Epithelial cell of esophagus (primary cell): ENCODE measurements at places on chromosomes 12 and 14.

DNA sequence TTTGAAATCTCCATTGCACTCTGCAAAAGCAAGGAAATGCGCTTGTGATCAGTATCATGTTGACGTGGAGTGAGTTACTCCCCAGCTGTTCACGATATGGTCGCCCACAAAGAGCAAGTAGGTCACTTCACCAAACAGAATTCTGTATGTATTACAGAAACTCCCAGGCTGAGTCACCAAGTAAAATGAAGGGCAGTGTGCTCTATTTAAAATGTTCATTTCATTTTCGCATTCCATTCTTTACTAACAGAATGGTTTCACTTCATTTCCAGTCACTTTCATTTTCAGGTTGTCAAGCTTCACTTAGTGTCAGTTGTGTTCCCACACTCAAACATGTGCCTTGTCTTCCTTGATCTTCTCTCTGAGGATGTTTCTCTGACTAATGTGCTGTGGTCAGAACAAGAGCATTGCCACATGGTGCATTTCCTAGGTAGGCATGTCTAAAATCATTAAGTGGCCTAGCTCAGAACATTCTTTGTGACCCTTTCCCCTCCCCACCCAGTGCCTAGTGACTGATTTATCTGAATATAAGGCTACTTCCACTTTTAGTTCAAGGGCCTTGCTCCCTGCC, 391.2 kb downstream of the RAD51B start:
- peak; percentile 81 for DNase-seq

GRCh38 chr14:36976571-36977023, 195.8 kb downstream of the SLC25A21 start:
- peak; percentile 81 for DNase-seq

GRCh38 chr12:88994537-88994936, 357.8 kb downstream of the DUSP6 start:
- DNase-seq, result no peak

DNA sequence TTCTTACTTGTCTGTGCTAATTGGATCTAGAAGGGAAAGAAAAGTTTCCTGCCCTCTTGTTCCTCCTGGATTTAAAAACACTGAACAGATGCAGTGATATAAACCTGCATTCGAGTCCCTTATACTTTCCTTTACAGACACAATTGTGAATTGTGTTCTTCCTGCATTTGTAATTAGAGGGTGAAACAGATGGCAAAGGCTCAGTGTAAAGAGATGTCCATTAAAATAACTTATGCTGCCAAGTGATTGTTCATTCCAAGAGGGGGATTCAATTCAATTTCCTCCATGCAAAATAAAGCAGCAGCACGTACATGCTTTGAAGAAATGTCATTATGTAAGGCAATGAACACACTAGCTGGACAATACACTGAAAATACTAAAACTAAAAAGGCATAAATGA, 248.3 kb upstream of the LRIG3 start:
- DNase-seq, result no peak

- DNase-seq, result peak; percentile 55
Observed at GRCh38 chr12:59651229-59651920, 55.5 kb downstream of the SLC16A7 start.
